ENCODE measurements at places on chromosomes 12 and 14. TPM values are rescaled to one million over a fixed set of nuclear protein-coding genes. Genes with fewer than 3 reads are reported as not detected.

DNA sequence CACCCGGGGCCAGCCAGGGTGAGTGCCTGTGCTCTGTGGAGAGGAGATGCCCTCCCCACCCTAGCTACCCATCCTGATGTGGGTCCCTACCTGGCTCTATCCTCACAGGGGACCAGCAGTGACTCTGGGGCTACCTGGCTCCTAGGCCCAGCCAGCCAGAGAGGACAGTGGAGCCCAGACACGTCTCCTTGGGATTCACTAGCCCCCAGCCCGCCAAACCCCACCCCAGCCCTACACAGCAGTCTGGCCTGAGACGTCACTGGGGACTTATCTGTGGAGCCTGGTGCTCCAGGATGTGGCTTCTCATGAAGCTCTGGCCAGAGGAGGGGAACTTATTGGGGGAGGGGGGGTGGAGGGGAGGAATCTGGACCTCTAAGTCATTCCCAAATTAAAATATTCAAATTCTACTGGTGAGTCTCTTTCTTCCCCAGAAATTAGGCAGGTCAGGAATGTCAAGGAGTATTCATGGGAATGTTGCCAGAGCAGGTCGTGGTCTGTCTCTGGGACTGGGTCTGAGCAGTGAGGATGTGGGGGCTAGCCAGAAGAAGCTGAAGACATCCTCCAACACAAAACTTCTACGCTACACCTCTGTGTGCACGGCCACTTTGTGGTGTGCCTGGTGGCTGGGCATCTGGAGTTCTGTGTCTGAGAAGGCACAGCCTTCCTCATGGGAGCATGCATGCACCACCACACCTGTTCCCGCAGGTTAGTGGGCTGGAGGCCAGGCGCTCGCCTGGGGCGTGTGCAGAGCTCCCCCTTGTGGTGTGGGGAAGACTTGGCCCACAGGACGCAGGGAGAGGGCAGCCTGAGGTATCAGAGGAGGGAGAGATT, 2.7 kb downstream of the CMTM5 start:
- no peak for DNase-seq

- peak; percentile 40 for DNase-seq
Observed at GRCh38 chr14:101598159-101598558, 36.9 kb downstream of the DIO3 start.

DNA sequence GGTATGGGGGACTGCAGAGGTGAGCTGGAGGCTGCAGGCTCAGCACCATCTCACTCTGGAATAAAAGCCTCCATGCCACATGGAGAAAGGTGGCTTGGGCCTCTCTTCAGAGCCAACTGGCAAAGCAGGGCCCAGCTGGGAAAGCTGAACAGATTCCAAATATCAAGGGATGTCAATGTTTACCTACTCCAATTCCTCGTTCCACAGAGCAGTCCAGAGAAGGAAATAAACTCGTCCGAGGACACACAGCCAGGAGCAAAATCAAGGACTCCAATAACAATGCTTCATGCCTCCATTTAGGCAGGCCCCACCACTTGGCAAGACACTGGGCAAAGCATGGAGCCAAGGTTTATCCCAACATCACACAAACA, 36.3 kb upstream of the PNMA1 start:
- no peak for DNase-seq

DNA sequence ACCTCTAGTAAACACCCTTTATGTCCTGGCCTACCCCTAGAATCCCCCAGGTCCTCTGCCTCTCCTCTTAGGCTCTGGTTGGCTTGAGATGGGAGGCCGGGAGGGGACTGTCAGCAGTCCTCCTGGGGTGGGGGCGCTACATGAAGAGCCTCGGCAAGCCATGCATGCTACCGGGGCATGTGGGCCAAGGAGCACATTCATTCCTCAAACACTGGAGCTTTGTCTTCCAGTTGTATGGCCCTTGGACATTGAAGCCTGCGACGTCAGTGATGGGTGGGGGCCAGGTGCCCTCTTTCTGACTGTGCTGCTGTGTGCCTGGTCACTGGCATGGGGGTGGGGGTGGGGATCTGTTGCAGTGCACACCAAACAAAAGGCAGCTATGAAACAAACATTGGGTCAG, 15.8 kb upstream of the CELA1 start:
- no peak for DNase-seq

DNA sequence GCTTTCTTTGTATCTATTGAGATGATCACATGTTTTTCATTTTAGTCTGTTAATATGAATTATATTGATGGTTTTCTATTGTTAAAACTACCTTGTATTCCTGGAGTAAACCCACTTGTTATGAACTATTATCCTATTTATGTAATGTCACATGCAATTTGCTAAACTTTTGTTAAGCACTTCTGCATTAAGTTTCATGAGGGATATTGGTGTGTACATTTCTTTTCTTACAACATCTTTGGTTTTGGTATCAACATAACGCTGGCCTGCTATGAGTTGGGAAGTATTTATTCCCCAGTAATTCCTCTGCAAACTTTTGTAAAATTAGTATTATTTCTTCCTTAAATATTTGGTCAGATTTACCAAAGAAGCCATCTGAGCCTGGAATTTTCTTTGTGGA, 46.5 kb upstream of the AMIGO2 start:
- DNase-seq, result no peak

DNA sequence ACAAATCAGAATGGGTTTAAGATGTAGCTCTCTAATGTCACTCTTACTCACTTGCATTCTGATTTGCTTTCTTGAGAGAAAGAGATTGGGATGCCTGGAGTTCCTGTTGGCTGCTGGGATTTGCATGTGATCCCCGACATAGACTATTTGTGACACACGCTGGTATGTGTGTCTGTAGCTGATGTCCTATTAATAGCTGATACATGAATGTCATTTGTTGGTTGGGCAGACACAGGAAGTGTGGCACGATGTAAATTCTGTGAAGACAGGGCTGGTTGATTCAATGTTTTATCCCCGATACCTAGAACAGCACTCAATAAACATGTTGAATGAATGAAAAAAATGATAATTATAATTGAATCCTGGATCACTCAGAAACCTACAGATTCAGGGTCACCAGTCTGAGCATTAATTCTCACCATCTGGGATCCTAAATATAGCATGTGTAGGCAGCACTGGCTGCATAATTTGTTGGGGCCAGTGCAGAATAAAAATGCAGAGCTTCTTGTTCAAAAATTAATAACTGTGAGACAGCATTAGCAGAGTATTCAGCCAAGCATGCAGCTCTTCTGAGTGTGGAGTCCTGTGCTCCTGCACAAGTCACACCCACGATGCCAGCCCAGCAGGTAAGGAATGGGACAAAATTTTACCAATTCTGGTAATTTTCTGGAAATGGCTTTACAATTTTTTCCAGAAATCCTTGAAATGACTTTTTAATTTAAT, 35.5 kb upstream of the SOCS2 start:
- no peak for DNase-seq

DNA sequence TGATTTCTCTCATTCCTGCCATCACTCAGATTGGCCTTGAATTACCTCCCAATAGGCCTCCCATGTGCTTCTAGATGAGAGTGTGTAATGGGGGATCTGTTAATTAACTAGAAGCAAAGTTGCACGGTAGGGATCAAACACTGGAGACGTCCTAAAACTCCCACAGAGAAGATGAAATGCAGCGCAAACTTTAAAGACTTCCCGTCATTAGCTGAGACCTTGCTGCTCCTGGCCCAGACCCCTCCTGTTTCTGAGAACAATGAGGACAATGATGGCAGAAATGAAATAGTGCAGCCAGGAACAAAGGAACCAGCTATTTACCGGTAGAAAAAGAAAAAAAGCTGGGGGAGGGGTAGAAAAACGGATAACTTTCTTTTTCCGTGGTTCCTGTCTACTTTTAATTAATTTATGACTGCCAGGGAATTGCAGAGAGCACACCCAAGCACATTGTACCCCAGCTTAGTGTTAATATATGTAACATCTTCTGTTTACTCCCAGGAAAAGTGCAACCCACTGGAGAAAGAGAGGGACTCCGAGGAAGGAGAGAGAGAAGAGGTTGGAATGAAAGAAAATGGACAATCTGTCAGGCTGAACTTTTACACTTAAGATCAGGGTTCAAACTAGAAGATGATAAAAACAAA, 280.7 kb upstream of the SOX5 start:
- DNase-seq, result no peak

- no peak for DNase-seq
Observed at GRCh38 chr12:47610686-47611252, 95.1 kb downstream of the RPAP3 start.

GRCh38 chr12:108565976-108566375, 3.6 kb downstream of the ISCU start:
- DNase-seq, result peak; percentile 81

DNA sequence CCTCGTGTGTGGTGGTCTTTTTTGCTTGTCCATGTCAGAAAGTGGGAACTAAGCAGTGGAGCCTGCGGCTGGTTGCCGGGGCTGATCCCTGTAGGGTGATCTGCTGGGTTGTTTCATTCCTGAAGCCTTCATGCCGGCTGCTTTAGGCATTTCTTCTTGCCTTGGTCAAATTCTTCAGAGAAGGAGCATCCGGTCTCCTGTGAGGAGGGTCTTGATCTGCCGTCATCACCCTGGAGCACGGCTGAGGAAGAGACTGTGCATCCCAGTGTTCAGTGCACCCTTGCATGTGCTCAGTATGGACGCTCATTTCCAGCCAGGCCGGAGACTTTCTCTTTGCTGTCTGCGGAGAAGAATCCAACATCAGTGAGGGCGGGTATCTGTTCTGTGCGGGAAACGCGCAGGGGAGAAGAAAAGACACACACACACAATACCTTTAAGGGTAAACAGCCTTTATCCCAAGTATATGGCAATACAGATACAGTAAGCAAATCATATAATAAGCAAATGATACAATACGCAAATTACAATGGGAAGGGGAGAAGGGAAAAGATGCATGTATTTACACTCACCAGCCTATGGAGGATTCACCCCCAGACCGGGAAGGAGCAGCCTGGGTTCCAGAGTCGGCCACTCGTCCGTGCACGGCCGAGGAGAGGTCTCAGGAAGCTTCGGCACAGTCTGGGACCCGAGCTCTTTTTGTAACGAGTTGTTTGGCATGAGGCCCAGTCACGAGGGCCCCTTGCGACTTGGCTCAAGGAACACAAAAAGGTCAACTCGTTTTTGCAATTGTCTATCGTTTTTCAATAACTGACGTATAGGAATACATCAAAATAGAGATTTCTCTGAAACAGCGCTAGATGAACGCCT, 1366.8 kb upstream of the TMEM132C start:
- no peak for DNase-seq

DNA sequence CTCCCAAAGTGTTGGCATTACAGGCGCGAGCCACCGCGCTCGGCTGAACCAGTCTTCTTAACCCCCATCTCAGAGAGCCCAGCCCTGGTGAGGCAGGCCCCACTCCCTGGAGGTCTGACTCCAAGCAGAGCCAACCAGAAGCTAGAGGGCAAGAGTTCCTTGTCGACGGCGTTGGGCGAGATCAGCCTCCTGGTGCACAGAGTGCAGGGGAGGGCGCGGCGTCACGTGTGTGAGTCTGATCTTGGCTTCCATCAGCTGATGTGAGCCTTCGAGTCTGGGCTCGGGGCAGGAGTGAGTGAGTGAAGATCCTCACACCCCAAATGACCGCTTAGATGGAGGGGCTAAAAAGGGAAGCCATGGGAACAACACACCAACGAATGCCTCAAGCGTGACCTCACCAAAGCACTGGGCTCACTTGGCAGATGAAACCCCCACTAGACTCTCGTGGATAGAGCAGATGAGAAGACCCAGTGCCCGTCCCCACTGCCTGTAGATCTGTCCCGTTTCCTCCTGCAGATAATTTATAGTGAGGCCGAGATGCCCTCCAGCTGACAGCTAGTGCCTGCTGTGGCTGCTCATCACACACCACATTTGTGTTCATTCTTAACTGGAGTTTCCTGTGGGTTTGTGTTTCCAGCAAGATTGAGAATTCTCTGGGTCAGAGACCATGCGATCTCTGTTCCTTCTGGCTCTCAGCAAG, 28.6 kb upstream of the ADGRD1 start:
- no peak for DNase-seq

DNA sequence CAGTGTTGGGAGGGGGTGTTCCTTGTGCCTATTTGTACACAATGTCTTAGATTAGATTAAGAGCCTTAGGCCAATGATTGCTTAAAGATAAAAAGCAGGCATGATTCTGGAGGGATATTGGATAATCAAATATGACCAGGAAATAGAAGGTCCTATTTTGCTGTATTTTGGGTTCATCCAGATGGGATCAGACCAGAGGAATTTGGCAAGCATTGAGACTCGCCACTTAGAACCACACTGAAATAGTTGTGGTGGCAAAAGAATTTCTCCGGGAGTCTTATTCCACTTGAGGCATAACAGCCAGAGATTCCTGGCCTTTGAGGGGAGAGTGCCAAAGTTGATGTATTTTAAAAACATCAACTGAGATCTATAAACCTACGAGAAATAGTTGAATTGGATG, 327.2 kb downstream of the RAD51B start:
- no peak for DNase-seq

GRCh38 chr12:54603173-54603814, 14.8 kb upstream of the PPP1R1A start:
- no peak for DNase-seq

GRCh38 chr14:23386999-23387398, 10.2 kb downstream of the CMTM5 start:
- no peak for DNase-seq

GRCh38 chr12:66359300-66359699, 57.0 kb downstream of the HELB start:
- DNase-seq, result no peak

The GUCY2C gene
- total RNA-seq, result not detected

The ISCA2 gene
- 34.5 TPM for total RNA-seq

The FAM181A gene
- total RNA-seq, result not detected

The GPD1 gene
- 0.46 TPM for total RNA-seq

The OR11H12 gene
- not detected for total RNA-seq

The ZDHHC22 gene
- not detected for total RNA-seq

The OVCH1 gene
- total RNA-seq, result not detected

The P2RX2 gene
- total RNA-seq, result not detected

The ADCY4 gene
- total RNA-seq, result 5.7 TPM

The DENND5B gene
- 0.10 TPM for total RNA-seq

Data from activated naive CD4-positive, alpha-beta T cell treated with anti-CD3 and anti-CD28 coated beads, Interleukin-2, amount 50 U/mL, for 72 hours (primary cell).